ENCODE measurements at places on chromosomes 3 and 15.

- no peak for DNase-seq
Observed at GRCh38 chr3:32481791-32482631, 20.6 kb downstream of the CMTM6 start.

- no peak for DNase-seq
Observed at GRCh38 chr15:33699691-33700447, 268.4 kb upstream of the CHRM5 start.

GRCh38 chr15:50267577-50267976 is 2.1 kb upstream of the HDC start:
- DNase-seq: no peak

GRCh38 chr15:98931004-98931403 is 76.6 kb downstream of the PGPEP1L start:
- no peak for DNase-seq
